T-helper 9 cell (primary cell): ENCODE measurements at places on chromosomes 6 and 20.

GRCh38 chr6:15317934-15318902, 72.3 kb downstream of the JARID2 start:
- no peak for DNase-seq

DNA sequence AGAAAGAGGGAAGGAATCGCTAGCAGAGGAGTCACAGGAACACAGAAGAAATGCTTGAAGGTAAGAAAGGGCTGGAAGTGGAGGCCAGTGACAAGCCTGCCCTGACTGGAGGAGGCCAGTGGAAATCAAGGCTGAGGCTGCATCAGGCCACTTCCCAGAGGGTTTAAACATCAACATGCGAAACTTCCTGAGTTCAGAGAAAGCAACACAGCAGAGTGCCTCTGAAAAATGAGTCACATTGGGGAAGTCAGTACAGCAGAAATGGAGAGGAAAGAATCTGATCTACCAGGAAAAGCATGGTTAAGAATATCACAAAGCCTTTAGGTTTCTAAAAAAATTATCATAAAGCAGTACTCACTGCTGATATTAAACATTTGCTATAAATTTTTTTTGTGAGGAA, 23.3 kb downstream of the NAPB start:
- no peak for DNase-seq

- no peak for DNase-seq
Observed at GRCh38 chr6:40409716-40410397, 177.3 kb downstream of the LRFN2 start.

- no peak for DNase-seq
Observed at GRCh38 chr6:109091314-109092024, 3.2 kb downstream of the SESN1 start.

GRCh38 chr6:32192608-32193039, at the start of gene GPSM3:
Gene GPSM3, minus strand, starts transcription at chr6:32192643. Its CDS starts 130 bp downstream, at chr6:32192513.
- peak; percentile 34 for DNase-seq

- no peak for DNase-seq
Observed at GRCh38 chr6:68141190-68141589, 493.9 kb upstream of the ADGRB3 start.

GRCh38 chr6:79571030-79571367, 33.8 kb upstream of the LCA5 start:
- DNase-seq = no peak

- no peak for DNase-seq
Observed at GRCh38 chr6:31573239-31574105, 1.4 kb downstream of the LTA start.

DNA sequence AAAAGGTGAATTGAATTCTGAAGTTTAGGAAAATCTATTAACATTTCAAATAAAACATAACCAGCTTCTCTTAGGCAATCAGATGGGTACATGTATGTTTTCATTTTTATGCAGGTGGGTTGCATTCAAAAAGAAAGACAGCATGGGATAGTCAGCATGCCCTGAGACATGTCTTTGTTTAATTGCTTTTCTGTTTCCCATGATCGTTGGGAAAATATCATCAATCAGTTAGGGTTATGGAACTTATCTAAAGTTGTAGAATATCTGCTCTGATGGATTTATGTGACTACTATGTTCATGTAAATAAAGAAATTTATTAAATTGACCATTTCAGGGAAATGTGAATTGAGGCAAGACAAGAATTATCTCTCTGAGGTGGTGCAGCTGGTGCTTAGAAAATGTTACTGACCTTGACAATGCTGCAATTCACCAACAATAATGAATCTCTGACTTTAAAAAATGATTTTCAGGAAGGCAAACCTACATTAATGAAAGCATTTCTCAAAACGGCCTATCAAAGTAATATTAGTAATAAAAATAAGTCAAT, 112.7 kb downstream of the RFPL4B start:
- no peak for DNase-seq

GRCh38 chr20:47293631-47294030, 62.9 kb downstream of the ZMYND8 start:
- DNase-seq = no peak

DNA sequence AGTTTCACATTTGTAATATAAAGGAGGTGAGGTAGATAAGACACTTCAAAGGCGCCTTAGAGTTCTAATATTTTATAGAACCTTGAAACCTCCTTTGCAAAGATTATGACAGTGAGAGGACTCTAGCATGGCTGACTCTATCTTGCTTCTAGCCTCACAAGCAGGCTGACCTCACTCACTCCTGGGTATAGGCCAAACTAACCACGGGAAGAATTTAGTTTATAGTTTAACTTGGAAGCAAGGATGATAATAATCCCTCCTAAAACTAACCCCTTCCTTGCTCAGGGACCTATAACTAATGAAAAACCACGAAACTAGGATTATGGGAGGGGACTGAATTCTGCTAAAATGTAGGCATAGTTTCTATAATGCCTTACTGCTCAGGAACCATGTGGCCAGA, 84.3 kb downstream of the FILIP1 start:
- no peak for DNase-seq

- peak; percentile 13 for DNase-seq
Observed at GRCh38 chr6:11366183-11366933, 133.9 kb upstream of the NEDD9 start.

- no peak for DNase-seq
Observed at GRCh38 chr6:128569732-128570679, 49.6 kb upstream of the PTPRK start.

- DNase-seq = peak; percentile 67
Observed at GRCh38 chr6:16762550-16763477, 1.6 kb upstream of the ATXN1 start.

GRCh38 chr20:55744896-55745295, 260.4 kb downstream of the CBLN4 start:
- no peak for DNase-seq

- peak; percentile 29 for DNase-seq
Observed at GRCh38 chr20:25081065-25081729, 744 bp downstream of the VSX1 start.

DNA sequence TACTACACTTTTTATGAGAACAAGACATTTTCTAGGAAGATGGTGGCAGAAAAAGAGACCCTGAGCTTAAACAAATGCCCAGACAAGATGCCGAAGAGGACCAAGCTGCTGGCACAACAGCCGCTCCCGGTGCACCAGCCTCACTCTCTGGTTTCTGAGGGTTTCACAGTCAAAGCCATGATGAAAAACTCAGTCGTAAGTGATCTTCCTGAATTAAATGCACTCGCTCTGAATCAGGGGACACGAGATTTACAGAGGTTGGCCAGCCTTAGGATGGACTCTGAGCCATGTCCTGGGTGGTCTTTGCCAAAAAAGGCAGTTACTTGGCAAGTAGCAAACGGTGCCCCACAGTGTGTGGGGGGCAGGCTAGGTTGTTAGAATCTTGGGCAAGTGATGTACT, 423 bp downstream of the PACRG start:
- DNase-seq = no peak

DNA sequence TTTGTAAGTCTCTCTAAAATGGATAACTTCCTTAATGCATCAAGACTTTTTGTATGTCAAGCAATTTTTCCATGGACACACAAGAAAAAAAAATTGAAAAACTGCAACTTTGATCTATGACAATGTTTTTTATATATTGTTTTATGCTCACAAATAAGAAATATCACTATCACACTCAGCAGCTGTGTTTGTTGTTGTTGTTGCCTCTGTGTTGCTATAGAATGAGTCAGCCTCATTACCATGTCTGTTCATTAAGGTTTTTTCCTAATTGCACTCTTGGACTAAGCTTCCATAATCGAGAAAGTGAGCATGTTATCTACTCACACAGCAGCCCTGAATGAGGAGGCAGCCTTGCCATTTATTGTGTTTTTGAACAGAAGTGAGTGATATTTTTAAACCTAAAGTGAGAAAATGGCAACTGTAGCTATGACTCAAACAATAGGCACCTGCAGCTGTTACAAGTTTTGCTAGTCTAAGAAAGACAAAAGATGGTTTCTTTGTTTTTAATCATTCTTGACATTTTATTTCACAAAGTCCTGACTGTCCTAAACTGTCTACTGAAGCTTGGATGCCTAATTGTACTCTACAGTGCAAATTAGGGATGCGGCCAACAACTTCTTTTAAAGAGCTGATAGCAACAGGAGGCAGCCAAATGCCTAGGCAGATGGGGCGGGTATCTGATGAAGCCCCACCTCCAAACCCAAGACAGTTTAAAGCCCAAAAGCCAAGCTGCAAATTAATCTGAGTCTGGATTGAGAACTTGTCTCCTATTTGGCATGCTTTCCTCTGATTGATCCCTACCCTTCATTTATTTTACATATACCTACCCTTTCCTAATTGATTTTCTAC, 77.9 kb upstream of the DOK5 start:
- DNase-seq = no peak

- DNase-seq = no peak
Observed at GRCh38 chr6:73888050-73888449, 192.0 kb downstream of the CD109 start.

GRCh38 chr6:121573481-121573880, 138.0 kb downstream of the GJA1 start:
- no peak for DNase-seq

DNA sequence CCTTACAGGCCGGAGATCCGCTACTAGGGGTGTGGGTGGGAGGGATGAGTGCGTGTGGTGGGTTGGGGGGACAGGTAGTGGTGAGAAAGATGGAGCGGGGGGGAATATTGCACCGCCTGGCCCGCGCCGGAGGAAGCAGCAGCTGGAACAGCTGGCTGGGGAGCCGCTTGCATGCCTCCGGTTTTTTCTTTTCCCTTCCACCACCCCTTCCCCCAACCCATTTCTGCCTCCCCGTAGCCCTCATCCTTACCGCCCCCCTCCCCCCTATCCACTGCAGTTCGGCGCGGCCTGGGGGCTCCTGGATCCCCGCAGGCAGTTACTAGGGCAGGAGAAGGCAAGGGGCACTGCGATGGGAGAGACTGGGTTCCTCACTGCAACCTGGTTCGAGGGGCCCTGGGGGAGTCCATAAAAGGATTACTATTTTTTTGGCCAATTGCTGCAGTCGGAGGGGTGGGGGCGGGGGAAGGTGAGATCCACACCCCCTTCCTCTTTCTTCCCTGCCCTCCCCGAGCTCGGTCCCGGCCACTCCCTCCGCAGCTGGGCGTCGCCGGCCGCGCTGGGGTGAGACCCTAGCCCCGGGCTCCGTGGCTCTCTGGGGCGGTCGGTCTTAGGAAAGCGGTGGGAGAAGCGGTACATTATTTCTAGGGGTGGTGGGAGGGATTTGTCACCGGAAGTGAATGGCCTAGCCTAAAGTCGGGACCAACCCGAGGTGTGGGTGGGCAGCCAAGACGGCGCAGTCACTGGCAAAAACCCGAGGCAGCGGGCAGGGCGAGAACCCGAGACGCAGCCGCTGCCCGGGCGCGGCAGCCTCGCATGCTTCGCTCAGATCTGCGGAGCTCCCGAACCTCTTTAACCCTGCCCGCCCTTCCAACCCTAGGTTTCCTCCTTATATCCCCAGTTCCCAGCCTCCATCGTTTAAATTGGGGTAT, 824 bp upstream of the TBCC start:
- DNase-seq = peak; percentile 64

DNA sequence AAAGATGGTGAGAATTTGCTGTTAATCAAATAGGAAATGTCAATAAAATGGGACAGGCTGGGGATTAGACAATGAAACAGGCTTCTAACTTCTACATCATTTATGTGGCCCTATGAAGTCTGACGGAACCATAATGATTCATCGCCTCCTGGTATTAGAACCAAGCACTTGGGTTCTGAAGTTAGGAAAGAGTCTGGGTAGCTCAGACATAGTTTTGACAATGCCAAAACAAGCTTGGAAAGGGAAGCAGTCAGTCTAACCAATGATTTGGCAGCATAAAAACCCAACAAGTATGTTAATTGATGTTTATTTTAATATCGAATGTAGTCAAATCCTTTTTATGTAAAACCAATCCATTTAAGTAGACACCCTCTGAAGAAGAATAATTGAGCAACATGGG, 160.8 kb upstream of the RSPO3 start:
- DNase-seq = no peak

GRCh38 chr6:136793363-136793762, 1.1 kb upstream of the MAP3K5 start:
- DNase-seq = no peak

DNA sequence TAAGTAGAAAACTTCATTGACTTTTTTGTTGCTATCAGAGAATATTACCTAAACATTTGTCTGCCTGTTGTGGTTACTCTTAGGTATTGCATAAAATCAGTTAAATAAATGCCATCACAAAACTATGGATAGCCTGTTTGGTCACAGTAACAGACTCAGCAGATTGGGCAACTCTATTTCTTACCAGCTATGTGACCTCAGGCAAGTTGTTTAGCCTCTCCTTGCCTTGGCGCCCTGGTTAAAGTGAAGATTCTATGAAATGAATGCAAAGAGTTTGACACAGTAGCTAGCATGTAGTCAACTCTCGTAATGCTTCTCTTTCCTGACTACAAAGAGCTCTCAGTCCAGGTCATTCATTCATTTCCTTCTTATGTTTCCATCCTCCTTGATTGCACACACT, 82.5 kb upstream of the ID4 start:
- no peak for DNase-seq

DNA sequence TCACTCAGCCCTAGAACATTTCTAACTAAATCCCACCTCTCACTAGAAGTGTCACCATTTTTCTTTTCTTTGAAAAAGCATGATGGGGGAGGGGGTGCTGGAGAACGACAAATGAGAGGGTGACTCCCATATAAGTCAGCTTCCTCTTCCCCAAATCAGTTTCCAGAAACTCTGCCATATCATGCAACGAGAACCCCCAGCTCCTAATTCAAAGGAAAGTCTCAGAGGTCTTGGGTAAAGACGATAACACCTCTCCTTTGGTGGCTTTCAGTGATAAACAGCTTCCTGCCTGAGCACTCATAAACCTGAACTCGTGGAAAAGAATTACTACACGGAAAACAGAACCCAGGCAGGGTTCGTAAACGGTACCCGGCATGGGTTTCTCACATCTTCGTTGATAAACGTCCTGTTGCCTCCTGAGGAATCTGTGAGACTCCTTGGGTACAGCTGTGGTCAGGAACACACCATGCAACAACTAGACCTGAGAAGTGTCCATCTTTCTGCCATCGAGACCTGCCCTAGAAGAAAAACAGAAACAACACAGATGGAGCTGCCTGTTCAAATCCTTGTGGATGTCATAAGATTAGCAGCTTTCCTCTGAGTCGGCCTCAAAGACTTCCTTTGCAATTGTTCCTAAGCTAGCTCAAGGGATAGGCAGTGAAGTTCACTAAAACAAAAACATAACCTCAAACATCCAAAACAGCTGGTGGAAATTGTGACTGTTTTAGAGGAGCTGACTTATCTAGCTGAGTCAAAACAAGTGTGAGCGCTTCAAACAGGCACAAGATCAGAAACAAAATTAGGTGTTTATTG, 185.8 kb upstream of the PRDM1 start:
- DNase-seq = no peak
